Muscle of leg (tissue), 16 donors: ENCODE measurements at places on chromosomes 7 and 10. TPM values are rescaled to one million over a fixed set of nuclear protein-coding genes. Genes with fewer than 3 reads are reported as not detected.

RNF148 gene
- 0.44 TPM for total RNA-seq

NRAP gene
- 14.6 TPM for total RNA-seq

TIMM23B gene
- 14.3 TPM for total RNA-seq

PRLHR gene
- not detected for total RNA-seq

TRIM50 gene
- total RNA-seq: 0.44 TPM

RAB19 gene
- not detected for total RNA-seq

CCZ1 gene
- 36.0 TPM for total RNA-seq

CH25H gene
- total RNA-seq: 0.22 TPM

GARIN1A gene
- total RNA-seq: 0.53 TPM

PTPRN2 gene
- total RNA-seq: 1.4 TPM

AKR1C8 gene
- total RNA-seq: 0.09 TPM

BRAF gene
- 19.7 TPM for total RNA-seq

TLX1 gene
- total RNA-seq: not detected

OPN4 gene
- total RNA-seq: 0.04 TPM

C7orf57 gene
- total RNA-seq: 0.09 TPM

NPSR1 gene
- total RNA-seq: 0.31 TPM

ACSM6 gene
- total RNA-seq: not detected

GBX1 gene
- total RNA-seq: 0.44 TPM

RP9 gene
- total RNA-seq: 24.2 TPM

C10orf67 gene
- total RNA-seq: 0.04 TPM

SH2B2 gene
- total RNA-seq: 4.4 TPM

MUC12 gene
- 0.31 TPM for total RNA-seq

OGA gene
- total RNA-seq: 105 TPM

PRR15 gene
- 0.04 TPM for total RNA-seq

FAM25G gene
- not detected for total RNA-seq

ABCB1 gene
- total RNA-seq: 0.53 TPM

ZNF365 gene
- total RNA-seq: 0.13 TPM

PKD1L1 gene
- total RNA-seq: 0.49 TPM

PAX4 gene
- not detected for total RNA-seq

TBX20 gene
- total RNA-seq: not detected

UPK3B gene
- 0.53 TPM for total RNA-seq

ZNF398 gene
- 8.2 TPM for total RNA-seq
